ENCODE measurements at places on chromosomes 11 and 22. TPM values are rescaled to one million over a fixed set of nuclear protein-coding genes. Genes with fewer than 3 reads are reported as not detected.

DNA sequence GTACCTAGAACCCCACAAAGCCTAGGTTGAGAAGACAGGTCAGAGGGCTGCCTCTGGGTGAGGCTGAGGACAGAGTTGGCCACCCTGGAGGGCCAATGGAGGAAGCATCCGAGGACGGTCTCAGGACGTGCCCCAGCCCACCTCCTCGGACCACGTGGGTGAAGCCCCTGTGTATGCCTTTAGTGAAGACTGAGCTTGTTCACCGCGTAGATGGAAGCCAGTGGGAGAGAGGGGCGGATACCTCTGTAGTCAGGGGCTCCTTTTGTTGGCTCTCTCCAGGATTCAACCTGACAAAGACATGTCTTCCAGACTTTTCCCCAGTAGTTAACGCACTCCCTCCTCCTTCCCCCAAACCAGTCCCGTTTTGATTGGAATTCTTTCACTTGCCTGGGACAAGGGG lies 110.7 kb downstream of the ZBTB16 start:
- no peak for DNase-seq

- DNase-seq = no peak
Observed at GRCh38 chr11:121328176-121328966, 35.8 kb downstream of the SC5D start.

DNA sequence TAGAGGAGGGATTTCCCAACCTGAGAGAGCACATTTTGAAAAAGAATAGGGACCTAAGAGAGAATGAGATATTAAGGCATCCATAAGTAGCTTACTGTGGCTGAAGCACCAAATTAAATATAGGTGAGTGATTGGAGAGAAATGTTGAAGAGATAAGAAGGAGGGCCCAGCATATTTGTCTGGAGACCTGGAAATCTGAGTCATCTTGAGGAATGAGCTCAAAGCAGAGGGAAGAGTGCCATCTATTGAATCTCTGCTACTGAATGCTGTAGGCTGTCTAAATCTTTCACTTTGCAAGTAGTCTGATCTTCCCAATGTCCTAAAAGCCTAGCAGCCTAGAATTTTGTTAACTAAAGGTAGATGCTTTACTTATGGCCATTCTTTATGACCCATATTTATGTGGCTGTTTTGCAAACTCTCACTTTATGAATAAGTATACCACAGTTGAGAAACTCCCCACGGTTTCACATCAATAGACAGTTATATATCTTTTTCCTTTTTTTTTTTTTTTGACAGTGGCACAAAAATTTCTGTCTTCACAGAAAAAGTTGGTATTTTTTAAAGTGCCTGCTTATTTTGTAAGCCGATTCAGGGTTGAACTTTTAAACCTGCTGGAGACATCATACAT lies 2093.5 kb downstream of the LRRC4C start:
- DNase-seq = no peak

DNA sequence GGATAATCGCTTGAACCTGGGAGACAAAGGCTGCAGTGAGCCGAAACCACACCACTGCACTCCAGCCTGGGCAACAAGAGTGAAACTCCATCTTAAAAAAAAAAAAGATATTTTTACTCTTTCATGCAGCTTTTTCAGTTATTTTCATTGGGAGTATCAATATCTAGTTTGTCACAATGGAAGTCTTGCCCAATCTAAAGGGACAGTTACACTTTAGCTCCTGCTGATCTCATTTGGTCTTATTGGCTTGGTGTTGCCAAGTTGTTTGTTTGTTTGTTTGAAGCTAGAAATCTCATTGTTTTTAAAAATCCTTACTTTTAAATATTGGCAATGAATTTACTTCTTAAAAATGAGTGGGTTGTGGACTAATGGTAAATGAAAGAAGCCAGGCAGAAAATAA lies 24.7 kb downstream of the CEP295 start:
- DNase-seq = no peak

DNA sequence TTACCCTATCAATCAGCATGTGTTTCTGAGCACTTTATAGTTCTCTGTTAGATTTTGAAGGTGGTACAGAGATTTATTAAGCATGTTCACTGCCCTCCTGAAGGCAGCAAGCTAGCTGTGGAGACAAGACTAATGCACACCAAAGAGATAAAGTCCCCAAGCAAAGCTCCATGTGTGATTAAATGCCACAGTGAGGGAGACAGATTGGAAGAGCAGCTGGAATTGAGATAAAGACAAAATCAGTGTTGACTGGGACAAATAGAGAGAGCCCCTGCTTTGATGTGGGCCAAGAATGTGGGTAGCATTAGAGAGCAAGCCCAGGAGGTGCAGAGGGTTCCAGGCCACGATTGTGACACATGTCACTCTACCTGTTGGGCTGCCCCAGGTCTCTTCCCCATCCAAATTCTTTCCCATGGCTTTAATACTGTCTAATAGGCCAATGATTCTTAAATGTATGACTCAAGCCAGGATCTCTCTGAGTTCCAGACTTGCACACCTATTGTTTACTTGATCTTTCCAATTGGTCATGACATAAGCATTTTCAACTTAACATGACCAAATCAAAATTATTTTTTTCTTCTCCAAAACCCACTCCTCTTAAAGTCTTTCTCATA lies 60.1 kb upstream of the ZC3H12C start:
- DNase-seq = no peak

TTC36 gene
- 0.60 TPM for total RNA-seq
